Activated CD4-positive, alpha-beta T cell treated with anti-CD3 and anti-CD28 coated beads, Interleukin-2, Interleukin-6, amounts not matched to agents 100 ng/mL and 50 ng/mL, durations not matched to agents 16 hours and 8 hours (primary cell): ENCODE measurements at places on chromosomes 1 and 21.

DNA sequence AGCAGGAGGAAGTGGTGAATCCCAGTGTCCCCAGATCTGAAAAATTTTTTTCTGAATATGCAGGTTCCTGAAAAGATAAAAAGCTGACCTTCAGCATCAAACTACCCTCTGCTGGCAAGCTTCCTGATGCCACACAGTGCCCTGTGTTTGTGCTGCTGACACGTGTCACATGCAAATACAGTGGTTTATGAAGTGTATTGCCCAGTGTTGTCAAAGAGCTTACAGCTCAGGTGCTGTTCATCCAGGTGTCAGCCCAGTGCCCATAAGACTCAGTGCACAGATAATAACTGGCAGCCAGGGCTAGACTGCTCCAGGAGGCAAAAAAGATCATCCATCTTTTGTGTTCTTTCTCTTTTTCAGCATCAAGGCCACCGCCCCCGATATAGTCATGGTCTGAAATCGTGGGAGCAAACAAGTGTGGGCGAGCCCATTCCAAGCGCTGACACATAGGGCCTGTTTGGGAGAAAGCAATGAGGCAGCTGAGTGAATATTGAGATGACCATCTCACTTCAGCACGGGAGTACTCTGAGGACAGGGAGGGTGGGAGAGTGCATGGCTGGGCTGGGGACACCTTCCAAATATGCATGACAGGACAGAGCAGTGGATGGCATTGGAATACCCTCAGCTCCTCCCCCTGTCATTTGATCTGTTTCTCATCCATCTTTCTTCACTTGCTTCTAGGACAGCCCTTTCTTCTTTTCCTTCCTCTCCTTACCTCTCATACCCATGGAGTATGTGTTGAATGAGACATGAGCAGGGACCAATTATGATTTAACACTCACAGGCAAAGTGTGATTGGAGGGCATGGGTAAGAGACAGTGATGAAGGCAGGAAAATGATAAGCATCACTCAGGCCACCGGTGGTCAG lies 6.4 kb upstream of the KCNK1 start:
- no peak for DNase-seq

DNA sequence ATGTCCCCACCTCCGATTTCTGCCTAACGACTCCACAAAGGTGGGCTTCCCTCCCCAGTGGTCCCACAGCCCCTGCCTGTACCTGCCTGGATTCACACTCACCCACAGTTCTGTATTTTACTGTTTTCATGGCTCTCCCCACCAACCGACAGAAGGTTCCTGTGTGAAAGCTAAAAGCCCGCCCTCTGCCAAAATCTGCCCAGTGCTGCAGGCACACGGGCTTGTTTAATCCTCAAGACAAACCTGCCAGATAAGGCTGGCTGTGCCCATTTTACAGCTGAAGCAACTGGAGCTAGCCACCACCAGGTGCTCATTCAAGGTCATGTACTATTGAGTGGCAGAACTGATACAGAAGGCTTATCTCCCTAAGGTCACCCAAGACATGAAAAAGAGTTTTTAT lies 114.5 kb downstream of the HIVEP3 start:
- DNase-seq, result peak; percentile 51

DNA sequence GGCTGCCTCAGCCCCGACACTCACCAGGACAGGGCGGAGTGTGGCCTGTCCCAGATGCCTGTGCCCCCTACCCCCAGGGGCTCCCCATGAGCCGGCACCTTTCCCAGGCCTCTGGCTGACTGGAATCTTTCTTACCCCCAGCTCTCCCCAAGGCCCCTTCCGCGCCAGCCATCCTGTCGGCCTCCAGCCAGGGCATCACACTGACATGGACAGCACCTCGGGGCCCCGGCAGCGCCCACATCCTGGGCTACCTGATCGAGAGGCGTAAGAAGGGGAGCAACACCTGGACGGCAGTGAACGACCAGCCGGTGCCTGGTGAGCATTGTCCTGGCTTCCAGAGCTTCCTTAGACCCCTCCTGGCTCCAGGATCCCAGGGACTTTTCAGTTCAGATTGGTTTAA lies 26.5 kb downstream of the IGFN1 start:
- DNase-seq, result no peak

GRCh38 chr21:44531606-44532564 lies 8.1 kb downstream of the KRTAP10-1 start:
- DNase-seq, result no peak

DNA sequence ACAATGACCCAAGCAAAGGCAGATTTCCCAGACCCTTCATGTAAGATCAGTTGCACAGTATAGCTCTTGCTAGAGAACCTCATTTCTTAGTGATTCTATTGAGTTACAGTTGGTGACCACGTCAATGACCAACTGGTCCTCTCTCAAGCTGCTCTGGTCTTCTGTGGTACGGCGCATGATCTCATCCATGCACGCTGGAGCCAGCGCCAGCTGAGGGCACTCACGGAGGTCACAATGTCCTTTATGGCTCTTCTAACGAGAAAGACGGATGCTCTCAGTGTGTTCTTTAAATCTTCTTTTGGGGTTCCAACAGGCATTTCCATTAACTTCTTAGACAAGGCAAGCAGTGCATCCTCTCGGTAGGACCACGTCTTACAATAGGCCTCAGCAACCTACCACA lies 22.3 kb downstream of the CEP104 start:
- DNase-seq, result no peak
